ENCODE measurements at places on chromosomes 11 and 22.

DNA sequence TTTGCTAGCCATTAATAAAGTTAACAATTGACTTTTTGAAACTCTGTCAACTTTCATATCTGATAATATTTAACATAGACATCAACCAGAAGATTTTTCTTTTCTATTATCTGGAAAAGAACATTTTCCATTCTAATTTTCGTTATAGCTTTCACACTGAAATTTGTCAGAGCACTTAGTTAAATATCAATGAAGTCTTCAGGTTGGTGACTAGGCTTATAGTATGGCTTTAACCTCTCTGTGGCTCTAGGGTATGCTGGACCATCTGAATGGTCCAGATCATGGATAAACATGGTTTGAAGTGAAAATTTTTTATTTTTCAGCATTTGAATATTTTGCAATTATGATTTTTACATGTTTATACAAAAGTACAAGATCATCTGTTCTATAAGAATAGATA, 548.1 kb downstream of the CNTN5 start:
- no peak for DNase-seq

DNA sequence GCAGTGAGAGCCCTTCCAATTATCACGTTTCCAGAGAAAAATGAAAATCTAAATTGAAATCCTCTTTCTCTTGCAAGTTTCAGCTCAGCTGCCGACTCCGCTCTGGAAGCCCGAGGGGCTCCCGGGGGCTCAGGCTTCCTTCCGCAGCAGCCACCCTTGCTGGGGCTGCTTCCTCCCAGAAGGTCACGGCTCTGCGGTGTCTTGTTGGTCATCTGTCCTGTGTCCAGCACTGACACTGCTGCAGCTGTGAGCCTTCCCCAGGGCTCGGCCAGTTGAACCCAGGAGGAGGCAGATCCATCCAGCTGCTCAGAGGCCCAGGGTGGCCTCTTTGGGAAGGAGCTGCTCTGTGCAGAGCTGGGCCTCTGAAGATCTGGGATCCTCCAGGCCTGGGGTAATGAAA, 1337.2 kb downstream of the TBC1D22A start:
- no peak for DNase-seq

GRCh38 chr11:69217276-69218105, 61.8 kb downstream of the SMIM38 start:
- DNase-seq, result peak; percentile 7

GRCh38 chr22:18056807-18057474, 20.8 kb upstream of the PEX26 start:
- DNase-seq, result no peak
